ENCODE measurements at places on chromosomes 6 and 20.

- DNase-seq = peak; percentile 46
Measured at GRCh38 chr20:8756410-8756809, 312.5 kb upstream of the PLCB4 start.

GRCh38 chr6:158816329-158816728 lies 2.8 kb downstream of the EZR start:
- no peak for DNase-seq

GRCh38 chr6:31197559-31198305 lies 27.2 kb upstream of the POU5F1 start:
- peak; percentile 78 for DNase-seq

- DNase-seq = peak; percentile 29
Measured at GRCh38 chr6:17178754-17179529, 77.1 kb downstream of the STMND1 start.

DNA sequence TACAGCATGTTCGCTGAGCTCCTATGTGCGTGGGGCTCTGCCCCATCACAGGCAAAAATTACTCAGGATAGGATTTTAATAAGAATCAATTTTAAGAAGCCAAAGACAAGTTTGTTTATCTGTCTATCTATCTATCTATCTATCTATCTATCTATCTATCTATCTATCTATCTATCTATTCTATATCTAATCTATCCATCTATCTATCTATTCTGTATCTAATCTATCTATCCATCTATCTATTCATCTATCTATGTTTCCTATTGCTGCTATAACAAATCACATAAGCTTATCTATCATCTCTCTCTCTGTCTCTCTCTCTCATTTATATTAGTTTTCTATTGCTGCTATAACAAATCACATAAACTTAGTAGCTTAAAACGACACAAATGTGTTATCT lies 1.7 kb downstream of the ARHGAP40 start:
- no peak for DNase-seq

DNA sequence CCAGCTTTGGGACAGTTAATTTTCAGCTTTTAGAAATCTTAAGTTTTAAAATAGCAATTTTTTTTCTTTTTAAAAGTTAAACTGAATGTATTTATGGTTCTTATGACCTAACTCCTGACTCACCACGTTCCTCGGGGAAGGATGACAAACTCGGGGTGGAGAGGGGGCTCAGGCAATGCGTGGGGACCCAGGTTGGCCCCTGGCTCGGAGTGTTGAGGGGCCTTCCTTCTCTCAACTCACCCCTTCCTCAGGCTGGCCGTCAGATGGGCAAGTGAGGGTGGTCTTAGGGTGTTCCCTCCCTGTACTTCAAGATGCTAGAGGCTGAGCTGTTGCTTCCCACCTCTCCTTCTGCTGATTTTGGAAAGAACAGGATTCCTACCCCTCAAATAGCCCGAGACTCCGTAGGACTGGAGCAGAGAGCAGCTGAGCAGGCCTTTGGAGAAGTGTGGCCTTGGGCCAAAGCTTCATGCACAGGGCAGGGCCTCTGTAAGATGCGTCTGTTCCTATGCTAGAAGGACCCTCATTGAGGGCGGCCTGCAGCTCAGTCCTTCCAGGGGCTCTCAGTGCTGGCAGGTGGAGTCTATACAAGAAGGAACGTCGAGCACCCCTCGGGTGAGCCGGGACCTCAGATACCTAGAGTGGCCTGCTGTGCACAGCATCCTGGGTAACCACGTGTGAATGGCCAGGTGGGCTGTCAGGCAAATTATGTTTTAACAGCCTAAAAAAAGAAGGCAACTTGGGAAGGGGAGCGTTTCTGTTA lies 79.3 kb downstream of the TCP11 start:
- DNase-seq = no peak

DNA sequence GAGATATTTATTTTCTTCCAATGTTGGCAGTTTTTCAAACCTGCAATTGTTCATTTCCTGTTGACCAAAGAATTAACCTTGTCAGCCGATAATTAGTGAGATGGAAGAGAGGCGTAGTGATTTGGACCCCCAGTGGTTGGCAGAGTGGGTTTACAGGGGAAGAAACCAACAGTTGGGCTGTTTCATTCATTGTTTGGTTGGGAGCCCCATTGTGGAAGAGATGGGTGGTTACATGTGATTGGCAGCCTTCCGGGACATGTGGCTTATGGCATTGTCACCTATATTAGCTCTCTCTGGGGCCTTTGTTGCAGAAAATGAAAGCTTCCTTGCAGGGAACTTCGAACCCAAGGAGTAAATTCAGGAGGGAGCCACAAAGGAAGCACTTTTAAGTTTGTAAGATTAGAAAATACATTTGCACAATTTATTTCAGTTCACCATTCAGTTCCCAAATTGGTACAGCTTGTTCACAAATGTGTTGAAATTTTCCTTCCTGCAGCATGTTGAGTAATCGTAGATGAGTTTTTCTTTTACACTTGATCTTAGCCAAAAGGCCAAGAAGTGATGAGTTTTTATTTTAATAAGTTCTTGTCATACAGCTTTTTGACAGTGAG lies 50.3 kb upstream of the CDKAL1 start:
- no peak for DNase-seq

DNA sequence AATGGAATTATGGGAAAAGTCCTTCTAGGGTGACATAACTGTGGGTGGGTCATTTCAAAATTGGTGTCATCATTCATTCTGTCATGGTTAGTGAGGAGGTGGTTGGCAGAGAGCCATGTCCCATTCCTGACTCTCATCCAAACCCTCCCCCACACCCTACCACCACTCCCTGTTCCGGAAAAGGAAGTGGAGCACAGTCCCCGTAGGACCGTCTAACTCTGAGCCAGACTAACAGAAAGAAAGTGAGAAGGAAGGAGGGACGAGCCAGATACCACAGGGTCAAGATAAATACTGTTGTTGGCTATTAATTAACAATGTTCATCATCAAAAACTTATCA lies 4.8 kb downstream of the TRIM10 start:
- DNase-seq = peak; percentile 85

DNA sequence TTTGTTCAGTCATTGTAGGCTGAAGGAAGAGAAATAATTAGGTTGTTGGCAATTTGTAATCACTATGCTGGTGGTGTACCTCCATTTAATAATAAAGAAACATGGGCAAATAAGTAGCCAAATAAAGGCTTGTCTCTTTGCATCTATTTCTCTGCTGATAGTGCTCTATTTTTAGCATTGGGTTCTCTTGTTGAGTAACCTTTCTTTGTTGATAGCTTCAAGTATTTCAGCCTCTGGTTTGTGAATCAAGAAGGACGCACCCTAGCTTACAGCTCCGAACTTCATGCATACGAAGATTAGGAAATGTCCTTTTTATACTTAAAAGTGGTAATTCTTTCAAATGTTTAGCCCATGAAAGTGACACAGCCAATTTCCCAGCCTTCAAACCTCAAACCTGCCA lies 2.6 kb downstream of the PPP1R14C start:
- no peak for DNase-seq

DNA sequence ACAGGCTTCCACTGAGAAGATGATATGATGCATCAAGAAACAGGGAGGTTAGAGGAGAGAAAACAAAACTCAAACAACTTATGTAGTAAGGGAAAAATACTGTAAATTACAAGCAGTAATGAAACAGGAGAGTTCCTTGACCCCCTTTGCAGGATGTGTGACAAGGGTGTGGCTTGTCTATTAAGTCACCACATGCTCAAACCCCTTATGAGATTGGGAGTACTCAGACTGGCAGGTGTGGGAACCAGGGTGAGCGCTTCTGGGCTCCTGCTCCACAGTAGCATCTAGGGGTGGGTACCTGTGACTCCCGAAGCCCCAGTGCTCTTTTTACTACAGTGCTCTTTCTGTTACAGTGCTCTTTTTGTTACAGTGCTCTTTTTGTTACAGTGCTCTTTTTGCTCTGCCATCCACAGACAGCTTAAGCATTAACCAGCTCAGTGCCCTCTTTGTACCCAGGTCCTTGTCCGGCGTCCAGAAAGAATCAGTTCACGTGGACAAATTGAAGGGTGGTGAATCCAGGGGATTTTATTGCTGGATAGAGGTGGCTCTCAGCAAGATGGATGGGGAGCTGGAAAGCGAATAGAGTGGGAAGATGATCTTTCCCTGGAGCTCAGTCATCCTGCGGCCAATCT lies 28.7 kb downstream of the OLIG3 start:
- no peak for DNase-seq

- no peak for DNase-seq
Measured at GRCh38 chr20:9397928-9398327, 116.5 kb upstream of the LAMP5 start.

DNA sequence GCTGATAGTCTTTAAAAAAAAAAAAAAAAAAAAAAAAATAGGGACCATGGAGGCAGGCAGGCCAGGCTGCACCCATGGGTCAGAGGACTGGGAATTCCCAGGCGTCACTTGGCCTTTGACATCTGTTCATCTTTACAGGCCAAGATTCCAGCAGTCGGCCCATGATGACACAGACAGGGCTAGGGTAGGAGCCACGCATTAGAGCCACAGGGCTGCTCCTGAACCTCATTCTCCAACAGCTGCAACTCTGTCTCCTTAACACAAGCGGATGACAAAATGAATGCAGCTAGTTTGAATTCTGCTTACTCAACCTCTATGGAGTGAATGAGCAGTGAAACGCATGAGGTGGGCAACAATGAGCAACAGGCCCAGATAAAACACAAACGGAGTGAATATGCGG lies 126.4 kb downstream of the LY86 start:
- DNase-seq = no peak

GRCh38 chr20:46306743-46307138 lies 1.6 kb downstream of the CDH22 start:
- no peak for DNase-seq

DNA sequence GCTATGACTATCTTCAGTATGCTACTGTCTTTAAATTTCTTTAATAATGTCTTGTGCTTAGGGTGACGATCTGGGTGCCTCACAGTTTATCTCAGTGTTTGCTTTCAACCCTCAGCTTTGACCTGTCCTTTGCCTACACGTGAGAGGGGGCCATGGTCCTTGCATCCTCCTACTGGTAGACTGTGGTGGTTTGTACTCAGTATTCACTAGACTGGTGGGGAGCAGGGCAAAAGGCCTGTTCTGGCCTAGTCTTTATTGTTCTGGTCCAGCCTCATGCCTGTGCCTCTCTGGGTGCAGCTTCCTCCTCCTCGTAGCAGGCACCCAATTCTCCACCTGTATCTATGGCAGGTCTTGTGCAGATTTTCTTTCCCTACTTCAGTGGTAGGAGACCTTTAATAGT lies 354.9 kb downstream of the CD109 start:
- no peak for DNase-seq

- no peak for DNase-seq
Measured at GRCh38 chr6:157376706-157377230, 4.2 kb upstream of the ZDHHC14 start.

GRCh38 chr6:149235130-149235561 lies 82.4 kb upstream of the TAB2 start:
- peak; percentile 45 for DNase-seq

- DNase-seq = peak; percentile 81
Measured at GRCh38 chr6:43247114-43247999, 4.1 kb downstream of the TTBK1 start.

Data from RWPE1 (cell line).